ENCODE measurements at places on chromosomes 7 and 10.

DNA sequence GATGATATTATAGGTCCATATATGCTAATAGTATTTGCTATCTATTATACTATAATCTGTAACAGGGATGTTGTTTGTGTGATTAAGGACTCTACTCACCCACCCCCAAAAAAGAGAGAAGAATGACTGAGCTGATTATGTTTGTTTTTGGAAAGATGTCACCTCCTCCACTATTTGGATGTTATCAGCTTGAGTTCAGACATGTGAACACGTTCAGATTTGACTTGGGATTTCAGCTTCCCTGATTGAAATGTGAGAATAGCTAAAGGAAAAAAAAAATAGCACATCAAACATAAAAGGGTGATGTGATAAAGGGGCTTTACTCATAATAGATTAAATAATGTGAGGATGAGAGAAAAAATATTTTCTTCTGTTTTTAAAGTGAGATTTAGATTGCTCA lies 81.2 kb downstream of the VTI1A start:
- no peak for DNase-seq

GRCh38 chr7:148903504-148903903 lies 19.4 kb upstream of the EZH2 start:
- DNase-seq = no peak

DNA sequence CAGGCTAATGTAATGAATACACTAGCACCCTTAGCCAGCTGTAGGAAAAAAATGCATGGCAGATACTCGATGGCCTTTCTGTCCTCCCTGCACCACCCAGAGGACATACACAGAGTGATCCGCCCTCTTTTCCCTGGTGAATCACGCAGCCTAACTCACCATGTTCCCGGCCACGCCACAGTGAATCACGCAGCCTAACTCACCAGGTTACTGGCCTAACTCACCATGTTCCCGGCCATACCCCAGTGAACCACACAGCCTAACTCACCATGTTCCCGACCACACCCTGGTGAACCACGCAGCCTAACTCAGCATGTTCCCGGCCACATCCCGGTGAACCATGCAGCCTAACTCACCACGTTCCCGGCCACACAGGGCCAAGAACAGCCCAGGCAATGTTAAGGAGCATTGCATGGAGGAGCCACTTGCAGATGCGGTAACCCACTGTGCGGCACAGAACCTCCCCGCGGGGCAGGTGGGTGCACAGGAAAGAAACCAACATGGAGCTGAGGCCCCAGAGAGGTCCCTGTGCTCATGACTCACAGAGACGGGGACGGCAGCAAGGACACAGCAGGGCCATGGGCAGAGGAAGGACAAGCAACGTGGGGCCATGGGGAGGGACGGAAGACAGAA lies 508.5 kb downstream of the DNAJB6 start:
- no peak for DNase-seq

DNA sequence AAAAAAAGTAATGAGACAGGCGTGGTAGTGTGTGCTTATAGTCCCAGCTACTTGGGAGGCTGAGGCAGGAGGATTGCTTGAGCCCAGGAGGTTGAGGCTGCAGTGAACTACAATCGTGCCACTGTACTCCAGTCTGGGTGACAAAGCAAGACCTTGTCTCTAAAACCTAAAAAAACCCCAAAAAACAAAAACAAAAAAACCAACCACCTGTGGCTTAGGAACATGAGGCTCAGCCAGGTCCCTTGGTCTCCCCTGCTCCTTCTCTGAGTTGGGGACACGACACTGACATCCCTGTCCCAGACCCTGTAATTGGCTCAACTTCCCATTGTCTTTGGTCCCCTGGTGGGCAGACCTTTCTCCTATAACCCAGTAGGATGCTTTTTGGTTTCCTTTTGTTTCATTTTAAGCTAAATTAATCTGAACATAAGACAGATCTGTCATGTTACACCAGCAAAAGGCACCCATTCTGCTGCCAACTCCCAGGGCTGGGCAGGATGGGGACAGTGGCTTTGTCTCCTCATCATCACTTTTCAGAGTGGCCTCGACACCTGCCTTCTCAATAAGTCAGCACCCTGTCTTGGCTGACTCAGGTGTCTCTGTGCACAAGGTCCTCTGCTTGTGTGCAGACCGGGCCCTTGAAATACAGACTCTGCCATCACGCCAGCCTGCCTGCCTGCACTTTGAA lies 74.4 kb downstream of the MYL10 start:
- no peak for DNase-seq

DNA sequence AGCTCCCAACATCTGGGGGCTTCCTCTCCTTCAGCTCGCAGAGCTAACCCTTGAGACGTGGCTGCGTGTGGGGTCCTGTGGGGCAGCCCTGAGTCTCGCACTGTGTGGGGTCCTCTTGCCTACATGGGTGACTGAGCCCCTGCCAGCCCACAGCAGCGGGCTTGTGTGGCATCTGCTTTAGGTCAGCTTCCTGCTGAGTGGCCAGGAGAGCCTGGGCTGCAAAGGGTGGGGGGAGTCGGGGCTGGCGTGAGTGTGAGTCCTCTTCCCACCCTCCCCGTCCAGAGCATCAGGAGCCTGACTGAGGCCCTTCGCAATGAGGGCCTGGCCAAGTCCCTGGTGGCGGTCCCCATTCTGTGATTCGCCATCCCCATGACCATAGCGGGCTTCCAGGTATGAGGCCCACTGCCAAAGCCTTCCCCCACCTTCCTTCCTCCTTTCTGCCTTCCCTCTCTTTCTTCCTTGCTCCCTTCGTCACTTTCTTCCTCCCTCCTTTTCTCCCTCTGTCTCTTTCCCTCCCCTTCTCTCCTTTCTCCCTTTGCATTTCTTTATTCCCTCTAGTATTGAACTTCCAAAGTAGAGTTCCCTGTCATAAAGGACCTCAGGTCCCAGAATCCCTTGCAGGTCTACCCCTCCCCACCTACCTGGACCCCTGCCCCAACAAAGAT lies 85.2 kb downstream of the CDH23 start:
- no peak for DNase-seq

DNA sequence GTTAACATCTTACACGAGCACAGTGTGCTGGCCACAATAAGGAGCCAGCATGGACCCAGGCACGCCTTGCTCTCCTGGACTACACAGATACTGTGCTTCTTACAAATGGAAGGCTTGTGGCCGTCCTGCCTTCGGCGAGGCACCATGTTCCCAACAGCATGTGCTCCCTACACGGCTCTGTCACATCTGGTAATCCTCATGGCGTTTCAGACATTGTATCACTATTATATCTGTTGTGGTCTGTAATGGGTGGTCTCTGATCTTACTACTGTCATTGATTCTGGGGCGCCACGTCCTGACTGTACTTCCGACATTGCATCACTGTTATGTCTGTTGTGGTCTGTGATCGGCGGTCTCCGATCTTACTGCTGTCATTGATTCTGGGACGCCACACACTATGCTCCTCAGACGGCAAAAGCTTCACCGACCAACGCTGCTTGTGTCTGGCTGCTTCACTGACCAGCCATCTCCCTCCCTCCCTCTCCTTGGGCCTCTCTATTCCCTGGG lies 195.4 kb downstream of the MAD1L1 start:
- DNase-seq = peak; percentile 45

DNA sequence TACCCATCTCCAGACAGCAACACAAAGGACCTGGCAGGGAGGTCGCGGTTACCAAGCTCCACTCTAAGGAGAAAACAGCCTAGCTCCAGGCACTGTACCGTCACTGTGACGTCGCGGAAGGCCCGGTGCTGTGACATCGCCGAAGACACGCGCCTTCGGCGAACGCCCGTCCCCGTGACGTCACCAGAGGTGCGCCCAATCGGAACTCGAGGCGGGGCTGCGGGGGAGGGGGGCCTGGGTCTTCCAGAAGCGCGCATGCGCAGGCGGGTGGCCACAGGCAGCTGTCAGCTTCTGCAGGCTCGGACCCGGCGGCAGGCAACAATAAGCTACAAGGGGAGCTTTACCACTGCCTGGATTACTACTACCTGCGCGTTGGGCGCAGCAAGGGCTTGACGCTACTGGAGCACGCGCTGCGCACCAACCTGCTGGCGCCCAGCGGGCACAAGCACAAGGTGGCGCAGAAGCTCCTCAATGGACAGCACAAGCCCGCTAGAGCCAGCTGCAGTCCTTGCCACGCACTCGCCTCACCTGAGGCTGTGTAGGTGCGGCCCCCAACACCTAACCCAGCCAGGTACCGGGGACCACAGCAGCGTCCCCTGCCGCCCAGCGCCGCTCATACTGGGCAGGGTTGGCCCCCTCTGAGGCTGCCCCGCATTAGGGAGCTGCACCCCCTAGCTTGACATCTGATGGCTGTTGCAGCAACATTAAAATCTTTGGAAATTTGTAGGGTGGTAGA lies 208.4 kb downstream of the TPST1 start:
- peak; percentile 68 for DNase-seq

DNA sequence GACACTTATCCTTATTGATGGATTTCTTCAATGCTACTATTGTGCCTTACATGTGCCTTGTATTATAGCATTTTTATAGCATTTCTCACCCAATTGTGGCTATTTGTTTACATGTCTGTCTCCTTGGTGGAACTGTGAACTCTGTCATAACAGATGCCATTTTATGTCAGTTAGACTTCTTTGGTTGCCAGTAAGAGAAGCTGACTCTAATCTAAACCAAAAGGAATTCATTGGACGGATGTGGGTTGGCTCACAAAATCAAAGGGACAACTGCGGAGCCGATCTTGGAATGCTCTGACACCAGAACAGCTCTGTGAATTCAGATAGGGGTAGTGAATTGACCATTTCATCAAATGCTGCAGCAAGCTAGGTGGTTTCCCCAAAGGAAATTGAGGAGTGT lies 15.0 kb downstream of the GARIN1A start:
- no peak for DNase-seq

DNA sequence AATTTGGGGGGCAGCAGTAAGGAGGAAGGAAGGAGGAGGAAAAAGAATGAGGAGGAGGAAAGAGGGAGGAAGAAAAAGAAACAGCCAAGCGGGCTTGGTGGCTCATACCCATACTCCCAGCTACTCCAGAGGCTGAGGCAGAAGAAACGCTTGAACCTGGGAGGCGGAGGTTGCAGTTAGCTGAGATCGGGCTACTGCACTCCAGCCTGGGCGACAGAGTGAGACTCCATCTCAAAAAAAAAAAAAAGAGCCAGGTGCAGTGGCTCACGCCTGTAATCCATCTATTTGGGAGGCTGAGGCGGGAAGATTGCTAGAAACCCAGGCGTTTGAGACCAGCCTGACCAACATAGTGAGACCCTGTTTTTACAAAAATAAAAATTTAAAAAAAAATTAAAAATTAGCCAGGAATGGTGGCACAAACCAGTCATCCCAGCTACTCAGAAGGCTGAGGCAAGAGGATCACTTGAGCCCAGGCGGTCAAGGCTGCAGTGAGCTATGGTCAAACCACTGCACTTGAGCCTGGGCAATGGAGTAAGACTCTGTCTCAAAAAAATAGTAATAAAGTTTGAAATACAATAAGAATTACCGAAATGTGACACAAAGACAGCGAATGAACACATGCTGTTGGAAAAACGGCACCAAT lies 14.1 kb upstream of the CRCP start:
- no peak for DNase-seq

GRCh38 chr7:42832667-42833066 lies 79.2 kb downstream of the C7orf25 start:
- DNase-seq = no peak

DNA sequence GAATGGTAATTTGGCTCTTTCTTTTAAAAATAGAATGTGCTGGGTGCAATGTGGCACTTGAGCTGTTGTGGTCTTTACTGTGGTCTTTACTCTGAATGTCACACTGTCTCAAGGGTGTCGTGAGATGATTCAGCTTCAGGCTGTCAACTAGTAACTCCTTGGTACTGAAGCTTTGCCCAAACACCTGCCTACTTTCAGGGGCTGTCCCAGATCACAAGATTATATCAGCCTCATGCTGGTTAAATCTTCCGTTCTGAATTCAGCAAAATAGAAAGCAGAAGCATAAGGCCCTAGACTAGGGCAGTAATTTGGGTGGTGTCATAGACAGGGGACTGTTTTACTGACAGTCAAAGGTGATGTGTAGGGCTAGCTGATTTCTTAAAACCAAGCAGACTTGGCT lies 110.9 kb downstream of the BAMBI start:
- DNase-seq = no peak

GRCh38 chr7:32093415-32094408 lies 23.5 kb upstream of the PDE1C start:
- DNase-seq = no peak

DNA sequence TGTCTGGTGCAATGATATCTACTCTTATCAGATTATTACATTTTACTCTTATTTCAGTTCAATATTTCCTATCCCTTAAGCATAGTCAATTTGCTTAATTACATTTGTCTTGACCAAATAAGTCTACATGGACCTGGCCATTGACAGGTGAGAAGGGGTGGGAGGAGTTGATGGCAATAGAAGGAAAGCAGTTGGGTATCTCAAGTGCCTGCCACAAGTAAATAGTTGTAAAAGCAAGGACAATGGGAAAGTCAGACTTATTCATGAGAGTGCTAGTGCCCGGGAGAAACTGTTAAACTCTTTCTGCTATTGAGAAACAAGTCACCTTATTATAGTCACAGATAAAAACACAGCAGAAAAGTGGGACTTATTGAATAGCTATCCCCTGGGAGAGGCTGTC lies 32.4 kb upstream of the HGF start:
- DNase-seq = no peak

GRCh38 chr7:120992272-120992964 lies 3.9 kb downstream of the CPED1 start:
- no peak for DNase-seq

GRCh38 chr7:22627136-22627535 lies 99.9 kb upstream of the IL6 start:
- DNase-seq = no peak

DNA sequence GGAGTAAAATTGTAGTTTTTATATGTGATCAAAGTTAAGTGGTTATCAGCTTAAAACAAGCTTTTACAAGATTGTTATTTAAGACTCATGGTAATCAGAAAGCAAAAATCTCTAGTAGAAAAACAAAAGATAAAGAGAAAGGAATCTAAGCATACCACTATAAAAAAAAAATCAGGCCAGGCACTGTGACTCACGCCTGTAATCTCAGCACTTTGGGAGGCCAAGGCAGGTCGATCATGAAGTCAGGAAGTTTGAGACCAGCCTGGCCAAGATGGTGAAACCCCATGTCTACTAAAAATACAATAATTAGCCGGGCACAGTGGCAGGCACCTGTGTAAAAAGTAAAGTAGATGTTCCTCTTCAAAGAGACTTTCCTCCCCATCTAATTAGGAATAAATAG lies 265.9 kb upstream of the NRP1 start:
- no peak for DNase-seq

- no peak for DNase-seq
These were observed 30.4 kb downstream of the MYPN start for GRCh38 chr10:68139448-68140272.

DNA sequence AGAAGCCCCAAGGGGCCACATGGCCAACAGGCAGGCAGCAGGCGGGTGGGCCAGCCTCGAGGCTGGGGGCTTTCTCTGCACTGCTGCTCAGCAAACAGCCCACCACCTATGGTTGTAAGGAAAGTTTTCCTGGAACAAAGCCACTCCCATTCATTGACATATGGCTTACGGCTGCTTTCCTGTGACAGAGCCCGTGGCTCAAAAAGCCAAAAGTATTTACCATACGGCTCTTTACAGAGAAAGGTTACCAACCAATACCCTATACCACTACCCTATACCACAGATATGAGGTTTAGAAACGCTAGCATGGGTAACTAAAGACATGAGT lies 152.7 kb downstream of the MAD1L1 start:
- no peak for DNase-seq

Data from activated CD8-positive, alpha-beta memory T cell treated with anti-CD3 and anti-CD28 coated beads for 1 hour (primary cell).